Brain microvascular endothelial cell (primary cell): ENCODE measurements at places on chromosomes 16 and 17.
A peak's percentile ranks its signal among the peaks of the same experiment; 100 is the strongest.

DNA sequence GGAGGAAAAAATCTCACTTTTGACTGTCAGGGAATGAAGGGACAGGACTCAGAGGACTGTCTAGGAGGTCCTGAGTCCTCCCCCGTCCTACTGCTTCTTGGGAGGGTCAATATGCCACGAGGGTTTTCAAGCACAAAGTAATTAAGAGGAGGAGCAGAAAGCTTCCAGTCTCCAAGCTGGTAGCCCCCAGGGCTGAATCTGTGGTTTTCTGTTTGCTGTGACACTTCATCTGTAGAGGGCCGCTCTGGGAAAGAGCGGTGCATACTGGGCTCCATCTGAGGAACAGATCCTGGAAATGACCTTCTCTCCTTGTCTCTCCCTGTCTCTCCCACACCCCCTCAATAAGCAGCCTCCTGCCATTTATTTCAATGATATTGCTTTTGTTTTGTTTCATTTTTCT, 180.1 kb upstream of the SDK2 start:
- no peak for DNase-seq

DNA sequence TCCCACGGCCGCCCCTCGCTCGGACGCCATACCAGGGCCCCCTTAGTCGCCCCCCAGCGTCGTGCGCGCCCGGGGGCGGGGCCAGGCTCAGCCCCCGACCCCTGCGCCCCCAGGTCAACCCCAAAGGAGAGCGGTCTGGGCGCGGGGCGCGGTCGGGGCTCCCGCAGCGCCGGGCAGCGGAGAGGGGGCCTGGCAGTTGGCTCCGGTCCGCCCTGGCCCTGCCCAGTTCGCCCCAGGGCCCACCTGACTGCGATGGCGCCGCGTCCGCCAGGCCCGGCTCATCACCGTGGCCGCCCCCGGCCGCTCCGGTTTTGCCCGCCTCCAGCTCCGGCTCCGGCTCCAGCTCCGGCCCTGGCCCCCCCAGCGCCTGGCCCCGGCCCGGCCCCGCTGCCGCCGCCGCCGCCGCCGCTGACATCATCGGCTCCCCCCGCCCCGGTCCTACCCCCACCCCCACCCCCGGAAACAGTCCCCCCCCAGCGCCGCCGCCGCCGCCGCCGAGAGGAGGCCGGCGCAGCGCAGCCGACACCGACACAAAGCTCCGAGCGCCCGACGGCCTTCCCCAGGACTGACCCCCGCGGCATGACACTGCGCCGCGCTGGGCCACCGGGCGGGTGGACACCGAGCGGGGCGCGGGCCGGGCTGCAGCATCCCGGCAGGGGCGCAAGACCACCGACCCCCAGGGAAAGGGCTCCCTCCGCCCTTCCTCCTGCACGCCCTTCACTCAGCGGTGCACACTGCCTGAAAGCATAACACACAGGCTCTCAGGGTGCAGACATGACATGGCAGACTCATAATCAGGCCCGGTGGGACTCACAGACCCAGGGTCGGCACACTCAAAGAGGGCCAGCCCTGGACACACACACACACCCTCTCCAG, at the start of gene ZBTB4:
Gene ZBTB4, minus strand, starts transcription at position 419 of the 876 bp plus-strand sequence. CDS start 12,830 bp downstream, outside the sequence.
- no peak for DNase-seq

- no peak for DNase-seq
Observed at GRCh38 chr16:57257455-57258070, 12.5 kb downstream of the ARL2BP start.

- DNase-seq, result no peak
Observed at GRCh38 chr16:48317026-48317425, 68.2 kb downstream of the SIAH1 start.

GRCh38 chr16:8905168-8905762, 23.1 kb downstream of the LITAFD start:
- DNase-seq, result peak; percentile 41

DNA sequence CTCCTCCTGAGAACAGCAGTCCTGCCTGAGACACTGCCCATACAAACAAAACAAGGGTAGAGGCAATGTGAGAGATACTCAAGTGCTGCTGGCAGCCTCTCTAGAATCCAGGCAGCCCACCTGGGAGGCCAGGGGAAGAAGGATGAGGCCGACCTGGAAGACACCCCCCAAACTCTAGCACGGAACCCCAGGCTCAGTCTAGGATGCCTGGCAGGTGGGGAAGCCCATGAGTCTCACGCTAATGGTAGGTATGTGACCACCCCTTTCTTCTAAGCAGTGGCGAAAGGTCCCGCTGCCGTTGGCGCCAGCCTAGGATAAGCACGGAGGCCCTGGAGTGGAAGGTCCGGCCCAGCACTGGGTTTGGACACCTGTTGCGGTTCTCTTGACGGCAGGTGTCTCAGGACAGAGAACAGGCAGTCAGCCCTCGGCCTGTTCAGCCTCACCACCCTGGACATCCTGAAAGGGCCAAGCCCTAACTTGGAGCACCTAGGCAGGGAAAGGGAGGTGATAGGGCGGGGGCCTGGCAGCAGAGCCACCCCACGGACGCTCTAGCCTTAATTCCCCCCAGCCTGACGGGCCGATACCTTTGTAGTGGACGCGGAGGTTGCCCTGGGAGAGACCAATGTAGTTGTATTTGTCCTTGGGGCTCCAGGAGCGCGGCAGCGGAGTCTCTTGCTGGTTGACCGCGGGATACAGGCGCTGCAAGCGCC, 487 bp downstream of the RANBP10 start:
- DNase-seq, result no peak

- DNase-seq, result peak; percentile 69
Observed at GRCh38 chr17:74430706-74431567, 951 bp upstream of the GPRC5C start.

- DNase-seq, result no peak
Observed at GRCh38 chr16:89786474-89787364, 29.7 kb downstream of the FANCA start.

DNA sequence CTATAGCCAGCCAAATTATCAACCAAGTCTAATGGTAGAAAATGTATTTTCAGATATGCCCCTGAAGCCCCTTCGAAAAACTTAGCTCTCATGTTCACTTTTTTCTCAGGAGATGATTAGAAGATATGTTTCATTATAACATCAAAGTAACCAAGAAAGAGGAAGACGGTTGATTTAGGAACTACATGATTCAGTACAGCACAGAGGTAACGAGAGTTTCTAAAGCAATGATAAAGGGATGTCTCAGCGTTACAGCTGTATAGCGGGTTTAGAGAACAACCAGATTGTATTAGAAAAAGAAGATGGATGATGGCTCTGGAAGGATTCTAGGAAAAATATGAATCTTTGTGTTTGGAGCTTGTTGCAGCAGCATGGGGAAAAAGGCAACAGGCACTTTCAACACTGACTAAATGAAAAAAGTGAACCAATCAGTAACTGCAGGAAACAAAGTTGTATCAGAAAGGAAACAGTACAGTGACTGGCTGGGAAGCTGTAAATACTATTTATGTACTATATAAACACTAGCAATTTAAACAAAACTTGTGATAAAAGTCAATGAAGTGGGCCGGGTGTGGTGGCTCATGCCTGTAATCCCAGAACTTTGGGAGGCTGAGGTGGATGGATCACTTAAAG, 21.5 kb downstream of the MBTD1 start:
- no peak for DNase-seq

DNA sequence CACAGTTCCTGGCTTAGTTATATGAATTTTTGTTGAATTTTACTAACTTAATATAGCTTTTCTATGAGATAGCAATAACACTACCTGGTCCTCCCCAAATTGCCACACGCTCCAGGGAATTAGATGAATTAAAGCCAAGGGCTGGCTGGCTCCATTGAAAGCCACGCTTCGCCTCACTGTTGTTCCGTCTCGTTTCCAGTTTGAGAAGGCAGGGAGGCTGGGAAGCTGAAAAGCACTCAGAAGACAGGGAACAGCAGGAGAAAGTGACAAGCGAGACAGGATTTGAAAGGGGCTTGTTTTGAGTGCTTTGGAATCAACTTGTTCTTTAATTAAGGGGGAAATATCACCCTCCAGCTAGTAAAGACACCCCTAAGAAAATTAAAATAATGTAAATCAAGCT, 425.3 kb downstream of the CA10 start:
- no peak for DNase-seq

DNA sequence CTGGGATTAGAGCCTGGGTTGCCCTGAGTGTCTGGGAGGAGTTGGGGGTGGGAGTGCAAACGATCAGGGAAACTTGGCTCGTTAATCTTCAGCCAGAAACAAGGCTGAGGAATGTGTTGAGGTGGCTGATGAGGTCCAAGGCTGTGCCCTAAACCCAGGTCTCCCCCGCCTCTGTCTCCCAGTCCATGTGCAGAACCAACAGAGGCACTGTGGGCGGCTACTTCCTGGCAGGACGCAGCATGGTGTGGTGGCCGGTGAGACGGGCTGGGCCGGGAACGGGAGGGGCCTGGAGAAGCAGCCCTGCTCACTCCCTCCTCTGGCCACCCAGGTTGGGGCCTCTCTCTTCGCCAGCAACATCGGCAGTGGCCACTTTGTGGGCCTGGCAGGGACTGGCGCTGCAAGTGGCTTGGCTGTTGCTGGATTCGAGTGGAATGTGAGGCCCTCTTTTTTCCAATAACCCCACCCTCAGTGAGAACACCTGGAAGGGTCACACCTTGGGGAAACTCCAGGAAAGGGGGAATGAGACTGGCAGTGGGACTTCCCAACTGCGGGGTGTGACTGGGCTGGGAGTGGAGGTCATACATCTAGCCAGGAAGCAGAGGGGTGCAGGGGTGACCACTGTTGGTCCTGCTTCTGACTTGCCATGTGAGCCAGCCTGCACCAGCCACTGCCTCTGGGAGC, 1.7 kb downstream of the SLC5A2 start:
- no peak for DNase-seq

DNA sequence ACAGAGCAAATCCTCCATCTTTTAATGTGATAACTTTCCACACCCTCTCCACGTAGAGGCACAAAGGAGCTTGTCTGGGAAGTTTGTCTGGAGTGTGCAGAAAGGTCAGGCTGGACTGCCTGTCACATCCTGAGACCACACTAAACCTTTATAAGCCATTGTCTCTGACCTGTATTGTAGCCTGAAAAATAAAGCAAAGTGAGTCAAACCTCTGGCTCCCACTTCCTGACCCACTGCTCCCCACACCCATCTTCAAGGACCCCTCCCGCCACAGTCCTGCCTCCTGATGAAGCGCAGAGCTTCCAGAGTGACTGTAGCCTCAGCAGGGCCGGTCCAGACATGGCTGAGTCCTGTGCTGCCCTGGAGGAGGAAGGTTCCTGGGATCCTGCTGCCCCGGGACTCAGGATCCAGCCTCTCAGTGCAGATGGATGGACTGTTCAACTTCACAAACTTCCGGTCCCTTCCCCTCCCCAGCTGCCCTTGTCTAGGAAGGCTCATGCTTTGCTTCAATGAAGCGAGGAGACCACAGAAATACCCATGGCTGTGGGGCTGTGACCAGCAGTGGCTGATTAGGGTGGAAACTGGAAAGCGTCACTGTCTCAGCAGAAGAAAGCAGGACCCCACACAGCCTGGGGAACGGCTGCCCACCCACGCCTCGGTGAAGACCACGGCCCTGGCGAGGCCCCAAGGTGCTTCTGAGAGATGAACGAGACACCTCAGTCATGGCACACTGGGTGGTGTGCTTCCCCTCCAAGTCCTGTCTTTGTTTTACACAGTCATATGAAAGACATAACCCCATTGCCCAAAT, 30.9 kb upstream of the CLEC18B start:
- DNase-seq, result no peak

DNA sequence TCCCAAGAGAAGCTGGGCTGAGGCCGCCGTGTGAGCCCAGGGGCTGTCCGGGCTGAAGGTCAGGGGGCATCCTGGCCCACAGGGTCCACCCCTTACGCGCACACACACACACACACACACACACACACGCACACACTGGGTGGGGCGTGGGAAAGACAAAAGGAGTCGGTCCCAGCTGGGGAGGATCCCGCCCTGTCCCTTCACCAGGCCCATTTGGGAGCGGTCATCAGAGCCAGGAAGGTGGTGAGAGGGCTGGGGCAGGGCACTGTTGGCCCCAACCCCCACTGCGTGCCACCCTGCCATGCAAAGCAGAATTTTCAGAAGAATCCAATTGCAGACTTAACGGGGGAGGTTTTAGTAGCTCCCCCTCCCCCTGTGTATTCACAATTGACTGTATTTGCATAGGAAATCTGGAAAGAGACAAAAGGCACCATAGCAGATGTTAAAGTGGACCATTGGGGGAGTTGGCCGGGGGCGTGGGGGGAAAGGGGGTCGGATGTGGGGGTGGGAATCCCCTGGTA, 11.3 kb upstream of the CD300A start:
- DNase-seq, result no peak

- no peak for DNase-seq
Observed at GRCh38 chr17:8047769-8048110, 8.9 kb downstream of the ALOX15B start.

DNA sequence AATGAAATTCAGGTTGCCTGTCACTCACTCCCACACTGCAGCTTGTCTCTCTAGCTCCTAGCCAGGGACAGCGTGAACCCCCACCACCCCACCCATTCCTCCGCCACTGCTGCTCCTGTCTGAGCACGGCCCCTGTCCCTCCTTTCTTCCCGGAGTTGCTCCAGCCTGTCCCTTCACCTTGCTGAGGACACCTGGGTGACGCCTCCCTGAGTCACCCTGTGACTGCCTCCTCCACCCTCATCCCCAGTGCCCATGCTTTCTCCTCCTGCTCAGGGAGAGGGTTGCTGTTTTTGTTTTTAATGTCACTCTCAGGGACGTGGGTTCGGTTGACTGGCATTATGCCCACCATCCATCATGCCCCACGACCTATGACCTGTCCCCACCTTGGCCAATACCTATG, 25.8 kb upstream of the NAT9 start:
- no peak for DNase-seq

DNA sequence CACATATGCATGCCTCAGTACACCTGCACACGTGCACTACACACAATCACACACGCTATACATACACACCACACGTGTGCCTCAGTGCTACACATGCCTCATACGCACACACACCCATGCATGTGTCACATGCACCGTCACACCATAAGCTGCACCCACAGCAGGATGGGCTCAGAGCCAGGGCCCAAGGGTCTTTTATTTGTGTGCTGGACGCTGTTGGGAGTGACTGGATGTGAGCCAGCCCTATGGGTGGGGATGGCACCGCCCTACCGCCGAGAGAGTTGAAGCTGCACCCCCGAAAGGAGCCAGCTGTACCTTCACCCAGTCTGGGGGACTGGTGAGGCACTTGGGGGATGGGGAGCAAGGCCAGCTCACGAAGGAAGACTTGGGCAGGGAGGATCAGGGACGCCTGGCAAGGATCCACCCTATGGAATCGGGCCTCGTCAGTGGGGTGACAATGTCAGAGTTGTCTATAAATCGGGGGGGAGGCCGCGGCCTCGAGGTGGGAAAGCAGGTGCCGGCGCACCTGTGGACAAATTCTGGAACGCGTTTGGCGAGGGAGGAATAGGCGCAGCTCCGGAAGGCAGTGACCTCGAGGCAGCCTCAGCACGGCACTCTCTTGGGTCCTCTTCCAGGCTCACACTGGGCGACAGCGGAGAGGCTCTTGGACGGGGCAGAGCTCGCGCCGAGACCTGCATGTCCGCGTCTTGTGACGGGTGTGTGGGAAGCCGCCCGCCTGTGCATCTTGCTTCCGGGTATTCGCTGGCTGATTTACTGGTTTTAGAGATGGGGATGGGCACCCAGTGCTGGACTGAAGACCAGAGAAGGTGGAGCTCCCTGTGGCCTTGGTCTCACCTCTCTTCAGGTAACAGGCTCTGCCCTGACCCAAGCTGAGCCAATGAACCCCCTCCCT, 7.3 kb downstream of the RGS11 start:
- DNase-seq, result no peak

- DNase-seq, result no peak
Observed at GRCh38 chr17:17468217-17469010, 8.4 kb upstream of the MED9 start.

- no peak for DNase-seq
Observed at GRCh38 chr17:39759204-39759603, 21.5 kb downstream of the GRB7 start.
